ENCODE measurements at places on chromosomes 2 and 18.

DNA sequence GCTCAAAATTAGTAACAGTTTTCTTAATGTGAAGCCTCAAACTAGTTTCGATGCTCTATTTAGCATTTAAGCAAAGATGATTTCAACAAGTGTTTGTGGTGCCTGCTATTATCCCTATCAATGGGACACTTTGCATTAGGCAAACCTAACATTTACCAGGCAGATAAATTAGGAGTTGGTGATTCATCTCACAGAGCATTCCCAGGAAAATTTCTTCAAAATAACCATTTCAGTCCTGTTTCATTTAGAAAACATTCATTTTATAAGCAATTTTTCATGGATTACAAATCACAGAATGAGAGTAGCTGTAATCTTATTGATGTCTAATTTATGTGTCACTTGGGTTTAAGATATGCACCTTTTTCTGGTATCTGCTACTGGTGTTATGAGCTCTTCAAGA lies 62.7 kb downstream of the CLHC1 start:
- DNase-seq = no peak

GRCh38 chr2:8608411-8608954 lies 73.4 kb upstream of the ID2 start:
- peak; percentile 78 for DNase-seq

- DNase-seq = peak; percentile 3
Measured at GRCh38 chr2:121617042-121617599, 32.1 kb downstream of the CLASP1 start.

GRCh38 chr2:233464056-233464455 lies 102.5 kb downstream of the USP40 start:
- no peak for DNase-seq

- no peak for DNase-seq
Measured at GRCh38 chr2:20534913-20535801, 88.3 kb downstream of the RHOB start.

DNA sequence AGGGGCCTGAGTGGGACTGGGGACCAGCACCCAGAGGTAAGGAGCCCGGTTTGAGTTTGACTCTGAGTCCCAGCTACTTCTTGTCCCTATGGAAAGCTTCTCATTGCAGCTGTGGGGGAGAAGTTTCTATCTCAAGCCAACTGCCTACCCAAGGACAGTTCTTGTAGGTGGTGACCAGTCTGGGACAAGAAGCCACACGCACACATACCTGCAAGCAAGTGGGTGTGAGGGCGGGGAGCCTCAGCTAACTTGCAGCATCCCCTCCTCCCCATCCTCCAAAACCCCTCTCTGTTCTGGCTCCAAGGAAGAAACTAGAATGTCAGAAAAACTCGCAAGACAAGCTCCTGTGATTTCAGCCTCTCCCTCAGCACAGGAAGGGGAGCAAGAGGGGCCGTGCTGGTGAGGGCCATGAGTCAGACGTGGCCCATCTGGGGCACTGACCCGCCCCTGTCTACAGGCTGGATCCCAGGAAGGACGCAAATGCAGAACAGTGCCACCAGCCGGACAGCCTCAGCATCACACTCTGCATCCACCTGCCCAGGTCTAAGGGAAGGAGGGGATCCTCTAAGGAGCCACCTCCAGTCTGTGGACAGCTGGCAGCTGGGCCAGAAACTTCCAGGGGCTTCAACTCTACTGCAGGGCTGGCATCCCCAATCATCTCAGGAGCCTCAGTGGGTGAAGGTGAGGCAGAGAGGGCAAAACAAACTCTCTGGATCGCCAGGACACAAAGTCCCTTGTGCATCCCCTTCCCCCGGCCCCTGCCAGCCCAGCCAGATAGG lies 103.4 kb downstream of the TNS1 start:
- peak; percentile 77 for DNase-seq

Data from fibroblast of skin of right quadriceps (primary cell).